ENCODE measurements at places on chromosomes 2 and 18.

GRCh38 chr2:159710601-159711180 is 1.6 kb upstream of the MARCHF7 start:
- DNase-seq = no peak

DNA sequence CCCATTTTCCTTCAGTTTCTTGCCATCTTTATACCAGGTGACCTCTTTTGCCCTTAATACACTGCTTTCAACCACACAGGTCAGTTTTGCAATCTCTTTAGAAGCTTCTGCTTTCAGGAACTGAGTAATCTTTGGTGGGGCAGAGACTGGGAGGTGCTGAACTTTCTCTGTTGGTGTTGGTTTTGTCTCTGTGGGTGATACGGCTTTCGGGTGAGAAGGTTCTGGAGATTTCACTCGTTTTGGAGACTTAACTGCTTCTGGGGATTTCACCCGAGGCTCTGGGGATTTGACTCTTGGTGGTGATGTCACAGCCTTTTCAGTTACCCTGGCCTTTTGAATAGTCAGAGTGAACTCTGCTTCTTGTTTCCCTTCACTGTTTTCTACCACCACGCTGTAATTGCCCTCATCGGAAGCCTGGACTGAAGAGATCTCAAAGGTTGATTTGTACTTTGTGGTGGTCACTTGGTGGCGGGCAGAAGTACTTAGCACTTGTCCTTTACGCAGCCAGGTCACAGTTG is 50.4 kb downstream of the PLEKHA3 start:
- DNase-seq = no peak

GRCh38 chr2:172571245-172571644 is 15.4 kb downstream of the PDK1 start:
- no peak for DNase-seq

DNA sequence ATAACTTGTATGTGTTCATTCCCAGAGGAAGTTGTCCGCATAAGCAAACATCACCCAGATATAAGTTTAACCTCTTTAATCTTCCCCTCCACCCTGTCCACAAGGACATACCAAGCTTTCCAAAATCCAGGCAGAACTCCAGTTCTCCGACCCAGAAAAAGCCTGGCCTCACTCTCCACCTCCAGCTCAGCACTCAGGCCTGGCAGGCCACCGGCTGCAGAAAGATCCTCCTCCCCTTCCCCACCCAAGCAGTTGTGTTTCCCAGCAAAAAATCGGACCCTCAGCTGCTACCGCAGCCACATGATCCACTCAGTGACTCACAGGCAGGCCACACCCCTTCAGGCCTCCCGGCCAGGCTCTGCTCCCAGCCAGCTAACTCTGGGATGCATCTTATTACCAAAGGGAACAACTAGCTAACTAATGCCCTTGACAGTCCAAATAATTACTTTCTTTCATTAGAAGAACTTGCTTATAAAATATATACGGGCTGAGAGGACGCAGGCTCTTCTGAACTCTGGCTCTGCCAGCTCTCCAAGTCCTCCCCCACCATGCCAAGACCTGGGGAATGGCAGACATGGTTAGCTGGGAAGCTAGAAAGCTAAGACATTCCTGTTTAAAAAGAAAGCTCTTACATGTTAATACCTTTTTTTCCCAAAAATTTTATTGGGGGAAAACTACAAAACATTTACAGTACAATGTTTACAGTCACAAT is 4.5 kb downstream of the ZFP36L2 start:
- peak; percentile 17 for DNase-seq

- no peak for DNase-seq
Observed at GRCh38 chr2:55112229-55113031, 62.2 kb upstream of the RTN4 start.

GRCh38 chr2:203719456-203720410 is 13.3 kb downstream of the CD28 start:
- no peak for DNase-seq

- DNase-seq = no peak
Observed at GRCh38 chr18:8359076-8359475, 250.2 kb upstream of the RAB12 start.

GRCh38 chr2:53750041-53750768 is 17.4 kb upstream of the CHAC2 start:
- DNase-seq = no peak

- DNase-seq = no peak
Observed at GRCh38 chr2:212361174-212361756, 177.3 kb downstream of the ERBB4 start.

DNA sequence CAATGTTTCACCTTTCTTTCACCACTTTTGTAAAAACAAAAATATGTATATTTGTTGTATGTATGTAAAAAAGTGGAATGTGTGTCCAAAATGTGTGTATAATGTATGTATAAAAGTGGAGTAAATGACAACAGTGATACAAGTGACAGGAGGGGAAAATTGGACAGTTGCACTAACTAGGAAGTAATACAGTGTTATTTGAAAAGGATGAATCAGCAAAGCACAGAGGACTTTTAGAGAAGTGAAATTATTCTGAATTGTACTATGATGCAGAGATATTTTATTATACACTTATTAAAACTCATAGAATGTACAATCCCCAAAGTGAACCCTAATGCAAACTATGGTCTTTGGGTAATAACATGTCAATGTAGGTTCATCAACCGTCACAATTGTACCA is 331.3 kb upstream of the CNTNAP5 start:
- no peak for DNase-seq

GRCh38 chr2:202376460-202377206 is 506 bp downstream of the BMPR2 start:
- no peak for DNase-seq

GRCh38 chr2:44713170-44713569 is 228.3 kb upstream of the SIX3 start:
- no peak for DNase-seq

DNA sequence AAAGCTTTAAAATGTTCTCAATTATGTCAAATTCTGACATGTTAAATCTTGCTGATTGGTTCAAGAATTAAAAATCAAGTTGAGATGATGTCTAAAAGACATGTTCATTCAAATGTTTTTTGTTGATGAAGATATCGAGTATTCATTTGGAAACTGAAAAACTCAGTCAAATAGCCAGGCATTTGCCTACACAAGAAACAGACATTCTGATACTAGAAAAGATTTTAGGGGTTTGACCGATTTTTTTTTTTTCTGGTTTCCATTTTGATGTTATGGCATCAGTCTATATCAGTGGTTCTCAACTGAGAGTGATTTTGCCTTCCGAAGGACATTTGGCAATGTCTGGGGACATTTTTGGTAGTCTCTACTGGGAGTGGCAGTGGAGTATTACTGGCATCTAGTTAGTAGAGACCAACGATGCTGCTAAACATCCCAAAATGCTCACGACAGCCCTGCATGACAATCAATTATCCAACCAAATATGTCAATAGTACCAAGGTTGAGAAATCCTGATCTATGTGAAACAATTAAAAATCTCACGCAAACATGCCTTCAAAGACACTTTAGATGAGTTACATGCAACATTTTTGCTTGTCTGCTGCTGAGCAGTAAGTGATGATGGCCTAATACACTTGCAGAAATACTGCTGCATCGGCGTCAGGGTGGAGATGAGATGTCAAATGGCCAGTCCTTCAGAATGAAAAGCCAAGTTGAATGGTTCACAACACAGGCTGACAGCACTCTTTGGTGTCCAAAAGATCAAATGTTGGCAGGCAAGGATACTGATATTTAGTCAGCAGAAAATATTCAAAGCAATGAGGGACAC is 12.5 kb downstream of the RASGRP3 start:
- DNase-seq = no peak

DNA sequence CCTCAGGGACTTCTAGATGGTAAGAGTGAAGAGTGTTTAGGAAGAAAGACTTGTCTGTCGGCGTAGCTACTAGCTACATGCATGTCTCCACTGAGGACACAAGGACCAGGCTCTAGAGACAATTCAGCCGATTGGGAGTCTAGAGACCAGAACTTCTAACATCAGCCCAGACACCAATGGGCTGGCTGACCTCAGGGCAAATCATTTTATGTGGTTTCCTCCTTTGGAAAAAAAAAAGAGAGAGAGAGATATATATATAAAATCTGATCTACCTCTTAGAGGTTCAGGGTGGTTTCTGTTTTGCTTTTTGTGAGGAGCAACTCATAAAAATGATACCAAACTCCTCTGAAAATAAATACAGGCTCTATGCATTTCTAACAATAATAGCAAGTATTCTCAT is 212.8 kb downstream of the BCL2 start:
- no peak for DNase-seq

GRCh38 chr2:18599509-18600254 is 10.3 kb upstream of the NT5C1B start:
- no peak for DNase-seq

DNA sequence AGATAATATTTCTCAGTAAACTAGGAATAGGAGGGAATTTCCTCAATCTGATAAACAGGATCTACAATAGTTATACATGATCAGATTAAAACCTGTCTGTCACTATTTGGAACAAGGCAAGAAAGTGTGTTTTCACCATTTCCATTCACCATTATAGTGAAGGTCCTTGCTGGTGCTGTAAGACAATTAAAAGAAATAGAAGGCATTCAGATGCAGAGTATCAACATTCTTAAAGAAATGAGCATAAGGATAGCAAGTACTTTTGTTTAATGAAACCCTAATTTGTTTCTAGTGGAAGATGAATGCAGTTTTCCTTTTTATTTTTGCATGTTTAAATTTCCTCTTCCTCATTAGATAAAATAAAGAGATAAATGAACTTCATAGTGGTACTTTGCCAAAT is 693.7 kb downstream of the PLCL1 start:
- no peak for DNase-seq

GRCh38 chr2:229627728-229628127 is 86.6 kb downstream of the DNER start:
- DNase-seq = no peak

DNA sequence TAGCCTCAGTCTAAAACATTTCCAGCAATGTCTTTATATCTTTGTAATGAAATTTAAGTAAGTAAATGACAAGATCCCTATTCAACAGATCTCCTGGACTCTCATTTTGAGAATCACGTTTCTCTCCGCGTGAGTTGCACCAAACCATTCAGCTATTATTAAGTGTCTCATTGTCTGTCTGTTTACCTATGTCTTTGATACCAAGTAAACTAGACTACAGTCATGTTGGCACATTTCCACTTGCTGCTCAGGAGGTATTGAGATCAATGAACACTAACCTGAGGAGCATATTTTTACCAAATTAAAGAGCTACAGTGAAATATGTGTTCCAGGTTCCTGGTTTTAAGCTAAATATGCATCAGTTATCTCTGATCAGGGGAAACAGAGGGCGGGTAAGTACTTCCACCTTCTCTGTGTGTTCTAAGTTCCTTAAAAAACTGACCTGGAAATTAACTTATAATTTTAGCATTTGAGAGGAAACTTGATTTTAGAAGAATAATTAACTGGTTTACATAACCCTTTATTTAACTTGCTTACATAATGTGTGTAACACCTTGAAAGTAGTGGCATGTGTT is 125.8 kb downstream of the OSBPL6 start:
- DNase-seq = peak; percentile 16

GRCh38 chr2:51387235-51387634 is 355.3 kb upstream of the NRXN1 start:
- no peak for DNase-seq

GRCh38 chr18:57806201-57806977 is 3.3 kb upstream of the ATP8B1 start:
- no peak for DNase-seq

GRCh38 chr18:24763765-24764513 is 303.5 kb downstream of the HRH4 start:
- no peak for DNase-seq

- DNase-seq = no peak
Observed at GRCh38 chr2:44295633-44296359, 20.5 kb downstream of the SLC3A1 start.

GRCh38 chr18:76466410-76466991 is 28.5 kb downstream of the ZNF516 start:
- no peak for DNase-seq

DNA sequence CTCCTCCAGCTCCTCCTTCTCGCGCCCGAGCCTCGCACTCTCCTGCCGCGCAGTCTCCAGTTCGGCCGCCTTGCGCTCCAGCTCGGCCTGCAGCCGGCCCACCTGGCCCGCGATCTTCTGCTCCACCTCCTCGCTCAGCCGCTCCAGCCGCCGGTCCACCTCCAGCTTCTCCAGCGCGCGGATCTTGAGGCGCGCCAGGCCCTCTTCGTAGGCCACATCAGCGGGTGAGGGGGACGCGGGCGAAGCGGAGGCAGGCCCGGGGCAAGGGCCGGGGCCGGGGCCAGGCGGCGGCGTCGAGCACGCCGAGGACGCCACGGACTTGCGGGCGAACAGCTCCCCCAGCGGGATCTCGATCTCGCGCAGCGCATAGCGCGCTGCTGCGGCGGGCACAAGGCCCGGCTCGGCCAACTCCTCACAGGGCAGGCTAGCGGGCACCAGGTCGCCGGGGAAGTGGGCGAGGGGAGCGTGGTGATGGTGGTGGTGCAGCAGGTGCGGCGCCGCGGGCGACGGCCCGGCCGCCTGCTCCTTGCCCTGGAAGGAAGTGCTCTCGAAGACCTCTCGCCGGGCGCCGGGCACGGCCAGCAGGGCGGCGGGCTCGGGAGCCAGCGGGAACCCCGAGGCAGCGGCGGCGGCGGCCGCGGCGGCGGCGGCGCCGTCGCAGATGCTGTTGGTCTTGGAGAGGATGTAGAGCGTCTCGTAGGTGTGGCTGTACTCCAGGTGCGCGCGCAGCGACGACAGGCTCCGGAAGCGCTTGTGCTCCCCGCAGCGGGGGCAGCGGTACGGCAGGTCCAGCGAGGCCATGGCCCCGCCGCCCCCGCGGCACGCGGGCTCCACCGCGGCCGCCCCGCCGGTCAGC is 15.2 kb downstream of the FBXO41 start:
- DNase-seq = peak; percentile 39

GRCh38 chr18:29892960-29893558 is 1149.5 kb downstream of the DSC3 start:
- DNase-seq = no peak

DNA sequence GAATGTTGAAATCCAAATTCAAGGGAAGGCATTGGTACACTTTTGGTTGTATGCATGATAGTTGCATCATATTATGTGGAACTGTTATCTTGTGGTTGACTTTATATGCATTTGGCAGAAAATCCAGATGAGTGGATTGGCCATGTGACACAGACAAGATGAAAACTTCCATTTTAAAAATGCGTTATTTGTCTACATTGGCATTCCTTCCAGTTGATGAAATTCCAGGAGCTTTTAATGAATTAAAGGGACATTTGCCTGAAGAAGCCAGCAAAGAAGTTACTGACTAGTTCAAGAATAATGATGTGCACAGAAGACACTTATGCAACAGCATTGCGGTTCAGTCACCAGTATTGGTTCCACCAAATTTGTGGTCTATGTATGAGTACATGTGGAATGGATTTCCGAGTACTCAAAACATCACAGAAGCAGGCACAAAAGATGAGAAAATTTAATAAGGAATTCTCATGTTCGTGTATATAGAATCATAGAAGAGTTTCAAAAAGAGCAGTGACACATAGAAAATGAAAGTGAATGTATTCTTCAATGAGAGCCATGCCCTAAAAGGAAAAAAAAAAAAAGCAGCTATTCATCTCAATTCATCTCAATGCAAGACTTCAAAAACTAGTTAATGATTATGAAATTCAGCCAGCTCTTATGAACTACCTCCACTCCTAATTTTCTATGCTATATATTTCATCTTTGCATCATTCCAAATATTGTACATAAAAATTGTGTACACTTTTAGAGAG is 232.1 kb downstream of the RBM43 start:
- no peak for DNase-seq

All from NCI-H2029 treated with DMSO at 0.1 percent for 48 hours (cell line).